ENCODE measurements at places on chromosomes 2 and 18. TPM values are rescaled to one million over a fixed set of nuclear protein-coding genes. Genes with fewer than 3 reads are reported as not detected.

- no peak for DNase-seq
Observed at GRCh38 chr2:79994965-79995364, 309.6 kb downstream of the LRRTM1 start.

- DNase-seq, result no peak
Observed at GRCh38 chr18:58336605-58337004, 292.3 kb downstream of the ALPK2 start.

The NEU2 gene
- not detected for total RNA-seq

The ZNG1B gene
- total RNA-seq, result 68.9 TPM
